ENCODE measurements at places on chromosomes 5 and 9.

DNA sequence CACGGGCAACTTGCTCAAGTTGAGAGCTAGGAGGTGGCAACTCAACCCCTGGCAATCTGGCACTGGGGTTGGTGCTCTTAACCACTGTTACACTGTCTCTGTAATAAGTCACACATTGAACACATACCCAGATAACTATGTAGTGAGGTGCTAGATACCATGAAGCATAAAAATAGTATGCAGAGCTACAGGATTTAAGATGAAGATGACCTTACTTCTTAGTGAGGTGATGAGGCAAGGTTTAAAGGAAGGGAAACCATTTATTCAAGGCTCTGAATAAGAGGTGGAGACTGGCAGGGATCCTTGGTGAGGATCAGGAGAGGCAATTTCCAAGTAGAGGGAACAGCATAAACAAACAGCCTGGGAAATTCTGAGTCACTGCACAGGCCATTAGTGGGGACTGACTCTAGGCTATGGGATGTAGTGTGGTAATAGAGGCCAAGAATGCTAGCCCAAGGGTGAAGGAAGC lies 67.6 kb upstream of the NR3C1 start:
- DNase-seq: no peak

DNA sequence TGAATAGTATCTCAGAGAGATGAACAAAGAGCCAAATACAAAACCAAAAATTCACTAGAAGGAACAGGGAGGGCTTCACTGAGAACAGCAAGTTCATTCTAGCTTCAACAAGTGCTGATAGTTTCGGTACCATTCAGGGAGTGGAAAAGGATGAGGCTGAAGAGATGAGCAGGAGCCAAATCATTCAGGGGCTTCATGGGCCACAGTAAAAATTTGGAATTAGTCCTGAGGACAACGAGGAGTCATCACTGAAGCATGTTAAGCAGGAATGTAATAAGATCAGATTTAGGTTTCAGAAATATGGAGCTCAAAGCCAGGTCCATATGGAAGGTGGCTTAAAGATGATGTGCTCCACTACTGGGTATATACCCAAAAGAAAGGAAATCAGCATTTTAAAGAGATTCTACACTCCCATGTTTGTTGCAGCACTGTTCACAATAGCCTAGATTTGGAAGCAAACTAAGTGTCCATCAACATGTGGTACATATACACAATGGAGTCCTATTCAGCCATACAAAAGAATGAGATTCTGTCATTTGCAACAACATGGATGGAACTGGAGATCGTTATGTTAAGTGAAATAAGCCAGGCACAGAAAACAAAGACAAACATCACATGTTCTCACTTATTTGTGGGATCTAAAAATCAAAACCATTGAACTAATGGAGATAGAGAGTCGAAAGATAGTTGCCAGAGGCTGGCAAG lies 36.2 kb downstream of the SPOCK1 start:
- DNase-seq: no peak

- DNase-seq: no peak
Measured at GRCh38 chr5:54754420-54754819, 231.0 kb downstream of the ESM1 start.

GRCh38 chr5:172875505-172876279 lies 41.6 kb downstream of the ERGIC1 start:
- no peak for DNase-seq

DNA sequence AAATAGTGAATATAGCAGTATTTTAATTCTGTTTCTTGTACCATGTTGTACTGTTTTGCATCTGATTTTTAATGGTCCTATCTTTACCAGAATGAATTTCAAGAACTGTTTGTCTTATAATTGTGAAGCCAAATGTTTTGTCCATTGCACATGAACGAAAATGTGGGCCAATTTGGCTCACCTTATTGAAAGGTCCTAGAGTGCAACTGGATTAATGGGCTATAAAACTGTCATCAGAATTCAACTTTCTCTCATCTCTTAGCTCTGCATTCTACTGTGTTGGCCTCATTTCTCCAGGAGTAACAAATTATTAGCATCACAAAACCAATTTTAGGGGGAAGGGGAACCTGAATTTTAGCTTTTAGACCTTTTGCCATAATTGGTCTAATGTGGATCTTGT lies 179.4 kb upstream of the NUDT12 start:
- DNase-seq: no peak

DNA sequence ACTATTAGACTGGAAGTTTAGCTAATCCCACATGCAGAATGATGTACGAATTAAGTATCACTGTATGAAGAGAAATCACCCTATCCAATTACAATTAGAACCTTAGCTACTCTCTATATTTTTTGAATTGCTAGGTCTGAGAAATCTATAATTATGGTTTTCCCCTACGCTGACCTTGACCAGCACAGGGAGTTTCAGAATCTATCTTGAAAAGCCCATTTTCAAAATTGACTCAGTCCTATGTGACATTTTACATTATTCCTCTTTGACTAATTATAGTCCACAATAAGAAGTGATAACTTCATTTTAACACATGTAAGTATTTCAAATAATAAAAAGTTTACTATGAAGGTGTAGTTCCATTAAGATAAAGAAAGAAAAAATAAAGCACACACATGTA lies 21.5 kb downstream of the NUDT12 start:
- no peak for DNase-seq

- peak; percentile 15 for DNase-seq
Measured at GRCh38 chr9:33817327-33818166, 587 bp downstream of the UBE2R2 start.

GRCh38 chr9:21679432-21679831 lies 123.0 kb upstream of the MTAP start:
- DNase-seq: no peak

DNA sequence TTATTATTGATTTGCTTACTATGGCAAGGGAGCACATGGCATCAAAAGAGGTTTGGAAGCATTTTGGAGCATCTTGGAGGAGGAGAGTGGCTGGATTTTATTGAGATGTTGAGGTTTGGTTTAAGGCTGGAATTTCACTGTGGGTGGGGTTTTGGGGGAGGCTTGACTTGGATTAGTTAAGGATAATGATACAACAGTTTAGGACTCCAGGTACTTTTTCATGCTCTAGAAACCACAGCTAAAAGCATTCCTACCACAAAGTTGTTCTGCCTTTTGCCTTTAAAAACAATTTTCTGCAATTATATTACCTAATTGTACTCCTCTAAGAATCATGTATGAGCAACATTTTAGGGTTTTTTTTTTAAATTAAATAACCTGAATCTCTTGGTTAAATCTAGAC lies 5.0 kb downstream of the GCNT4 start:
- DNase-seq: no peak

- DNase-seq: no peak
Measured at GRCh38 chr5:142445266-142445665, 120.4 kb upstream of the SPRY4 start.

DNA sequence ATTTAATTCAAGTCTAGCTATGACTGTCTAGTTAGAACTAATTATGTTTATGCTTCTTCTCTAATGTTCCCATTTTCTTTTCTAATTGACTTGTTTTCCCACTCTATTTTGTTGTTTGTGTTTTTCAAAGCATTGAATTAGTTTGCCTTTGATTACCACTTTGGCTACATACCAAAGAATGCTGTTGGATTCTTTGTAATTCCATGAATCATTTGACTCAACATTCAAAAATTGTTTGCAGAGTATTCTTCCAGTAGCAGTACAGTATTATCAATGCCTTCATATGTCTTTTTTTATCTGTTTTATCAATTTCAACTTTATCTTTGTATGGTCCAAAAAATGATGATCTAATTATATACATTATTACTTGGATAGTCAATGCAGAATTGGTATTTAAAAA lies 288.7 kb downstream of the RFX3 start:
- DNase-seq: no peak

DNA sequence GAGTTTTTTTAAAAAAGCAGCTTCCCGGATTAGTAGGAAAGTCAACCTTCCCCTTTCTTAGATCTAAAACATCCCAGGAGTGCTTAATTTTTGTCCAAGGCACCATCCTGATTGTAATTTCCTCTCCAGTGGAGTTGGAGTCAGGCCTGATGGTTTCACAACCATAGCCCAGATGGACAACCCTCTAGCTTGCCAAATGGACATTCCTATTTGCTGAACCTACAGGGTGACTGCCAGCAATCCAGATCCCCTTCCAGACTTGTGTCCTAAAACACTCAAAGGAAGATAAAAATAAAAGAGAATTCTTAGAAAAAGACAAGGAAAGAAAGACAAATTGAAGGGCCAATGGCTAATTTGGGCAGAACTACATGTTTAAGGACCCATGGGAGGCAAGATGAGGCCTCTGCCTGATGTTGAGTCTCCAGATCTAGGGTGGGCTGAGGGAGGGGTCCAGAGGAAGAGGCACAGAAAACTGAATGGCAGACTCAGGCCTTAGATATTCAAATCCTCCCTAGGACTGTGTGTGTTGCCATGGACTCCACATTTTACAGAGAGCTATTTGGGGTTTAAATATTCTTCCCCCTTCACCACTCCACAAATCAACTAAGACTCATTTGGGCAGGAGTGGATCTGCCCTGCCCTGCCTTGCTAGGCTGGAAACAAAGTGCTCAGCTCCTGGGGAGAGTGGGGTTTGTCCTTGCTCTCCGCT lies 38.5 kb upstream of the SLC44A1 start:
- DNase-seq: no peak

GRCh38 chr5:155684417-155684816 lies 642.5 kb upstream of the SGCD start:
- DNase-seq: no peak

GRCh38 chr5:127228540-127229184 lies 61.9 kb upstream of the MEGF10 start:
- DNase-seq: no peak

DNA sequence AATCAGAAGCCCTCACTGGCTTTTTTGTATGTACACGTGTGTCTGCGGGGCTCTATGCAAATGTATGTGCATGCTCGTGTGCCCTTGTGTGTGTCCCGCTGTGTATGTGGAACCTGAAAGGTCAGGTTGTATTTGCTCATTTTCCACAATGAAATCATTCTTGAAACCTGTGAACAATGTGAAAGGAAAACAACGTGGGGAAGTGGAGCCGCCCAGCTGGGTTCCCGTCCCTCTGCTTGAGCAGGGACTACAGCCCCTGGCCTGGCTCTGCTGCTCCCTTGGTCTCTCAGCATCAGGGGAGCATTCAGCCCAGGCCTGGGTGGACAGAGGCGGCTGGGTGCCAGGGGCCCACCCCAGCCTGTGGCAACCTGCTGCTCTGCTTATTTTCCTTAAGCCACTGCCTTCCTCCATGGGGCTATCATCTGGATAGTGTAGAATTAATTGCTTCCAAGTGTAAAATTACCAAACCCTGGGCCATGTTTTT lies 3.0 kb downstream of the ECSCR start:
- DNase-seq: no peak

GRCh38 chr5:157038568-157039187 lies 20.2 kb downstream of the HAVCR1 start:
- DNase-seq: no peak

DNA sequence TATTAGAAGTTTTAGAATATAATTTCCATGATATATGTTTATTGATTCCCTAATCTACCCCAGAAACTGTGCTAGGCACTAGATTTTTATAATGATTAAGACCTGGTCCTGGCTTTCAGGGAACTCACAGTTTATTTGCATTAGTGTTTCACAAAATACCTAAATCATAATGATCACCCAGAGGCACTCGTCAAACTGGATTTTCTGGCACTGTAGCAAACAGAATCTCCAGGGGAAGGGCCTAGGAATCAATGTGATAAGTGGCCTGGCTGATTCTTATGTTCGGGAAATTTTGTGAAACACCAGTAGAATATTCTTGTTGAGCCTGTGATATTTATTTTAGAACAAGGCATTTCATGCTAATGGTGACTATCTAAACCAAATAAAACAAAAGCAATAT lies 37.4 kb upstream of the SRP19 start:
- DNase-seq: no peak

- no peak for DNase-seq
Measured at GRCh38 chr5:176171171-176171760, 67.0 kb upstream of the SIMC1 start.

DNA sequence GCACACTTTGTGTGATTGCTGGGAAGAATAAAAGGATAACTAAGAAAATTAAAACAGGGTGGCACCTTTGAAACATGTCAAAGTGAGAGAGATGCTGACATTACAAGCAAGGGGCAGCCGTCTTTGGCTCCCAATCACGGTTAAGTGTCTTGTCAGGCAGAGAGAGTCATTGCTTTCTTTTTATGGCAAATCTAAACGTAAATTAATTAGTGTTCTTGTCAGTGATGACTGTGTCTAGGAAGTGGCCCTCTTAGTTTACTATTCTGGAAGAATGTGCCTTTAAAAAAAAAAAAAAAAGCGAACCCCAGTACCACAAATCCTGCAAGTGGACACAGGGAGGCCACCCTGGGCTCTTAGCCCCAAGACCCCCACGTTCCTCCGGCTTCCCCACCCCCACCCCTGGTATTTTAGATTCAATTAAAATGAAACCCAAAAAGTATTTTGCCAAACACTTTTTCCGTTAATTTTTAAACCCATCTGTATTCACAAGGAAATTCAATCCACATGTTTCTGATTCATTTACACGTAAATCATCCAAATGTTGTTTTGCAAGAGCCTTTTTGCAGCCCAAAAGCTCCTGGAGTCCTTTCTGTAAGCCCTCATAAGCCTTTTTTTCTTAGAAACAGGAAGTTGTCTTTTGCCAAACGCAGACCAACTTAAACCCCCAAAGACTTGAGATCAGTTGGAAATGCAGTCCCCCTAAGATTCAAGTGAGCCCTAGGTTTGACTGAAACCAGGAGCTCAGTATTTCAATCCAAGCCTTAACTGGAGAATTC lies 399.3 kb downstream of the EBF1 start:
- no peak for DNase-seq

Data from stimulated activated CD8-positive, alpha-beta memory T cell treated with anti-CD3 and anti-CD28 coated beads, Interleukin-2, amount 100 ng/mL, for 1 hour (primary cell).